Pons (tissue), 1 donor: ENCODE measurements at places on chromosomes 2 and 18.
A peak's percentile ranks its signal among the peaks of the same experiment; 100 is the strongest.

DNA sequence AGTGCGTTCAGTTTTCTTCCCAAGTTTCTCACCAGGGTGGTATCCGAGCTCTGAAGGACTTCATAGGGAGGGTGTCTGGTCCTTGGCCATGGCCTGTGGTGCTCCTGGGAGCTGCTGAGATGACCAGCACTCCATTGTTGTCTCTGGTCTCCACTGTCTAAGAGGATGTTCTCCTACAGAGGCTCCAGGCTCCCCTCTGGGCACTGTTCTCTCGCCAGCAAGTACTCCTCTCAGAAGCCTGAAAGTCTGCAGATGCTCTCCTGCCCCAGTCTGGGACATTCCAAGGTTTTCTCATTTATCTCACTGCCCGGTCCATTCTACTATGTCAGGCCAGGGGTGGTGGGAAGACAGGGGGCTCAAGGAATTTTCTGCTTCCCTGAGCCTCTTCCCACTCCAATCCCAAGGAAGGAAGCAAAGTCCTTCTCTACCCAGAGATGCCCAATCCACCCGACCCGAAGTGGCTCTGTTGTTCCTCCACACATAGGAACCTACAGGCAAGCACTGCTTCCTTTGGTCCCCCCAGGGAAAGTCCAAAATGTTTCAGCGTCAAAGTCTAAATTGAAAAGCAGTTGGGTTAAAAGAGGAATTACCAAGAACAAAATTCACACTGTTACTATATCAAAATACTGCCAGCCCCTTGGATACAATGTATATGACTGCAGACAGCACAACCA is 110.5 kb downstream of the GYPC start:
- DNase-seq: no peak

DNA sequence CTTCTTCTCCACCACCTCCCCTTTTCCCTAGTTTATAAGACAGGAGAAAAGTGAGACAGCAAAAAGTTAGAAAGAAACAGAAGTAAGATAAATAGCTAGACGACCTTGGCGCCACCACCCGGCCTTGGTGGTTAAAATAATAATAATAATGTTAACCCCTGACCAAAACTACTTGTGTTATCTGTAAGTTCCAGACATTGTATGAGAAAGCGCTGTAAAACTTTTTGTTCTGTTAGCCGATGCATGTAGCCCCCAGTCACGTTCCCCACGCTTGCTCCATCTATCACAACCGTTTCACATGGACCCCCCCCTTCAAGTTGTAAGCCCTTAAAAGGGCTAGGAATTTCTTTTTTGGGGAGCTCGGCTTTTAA is 1.5 kb upstream of the BUB1 start:
- DNase-seq: no peak

GRCh38 chr2:9774266-9774665 is 69.0 kb upstream of the TAF1B start:
- no peak for DNase-seq

DNA sequence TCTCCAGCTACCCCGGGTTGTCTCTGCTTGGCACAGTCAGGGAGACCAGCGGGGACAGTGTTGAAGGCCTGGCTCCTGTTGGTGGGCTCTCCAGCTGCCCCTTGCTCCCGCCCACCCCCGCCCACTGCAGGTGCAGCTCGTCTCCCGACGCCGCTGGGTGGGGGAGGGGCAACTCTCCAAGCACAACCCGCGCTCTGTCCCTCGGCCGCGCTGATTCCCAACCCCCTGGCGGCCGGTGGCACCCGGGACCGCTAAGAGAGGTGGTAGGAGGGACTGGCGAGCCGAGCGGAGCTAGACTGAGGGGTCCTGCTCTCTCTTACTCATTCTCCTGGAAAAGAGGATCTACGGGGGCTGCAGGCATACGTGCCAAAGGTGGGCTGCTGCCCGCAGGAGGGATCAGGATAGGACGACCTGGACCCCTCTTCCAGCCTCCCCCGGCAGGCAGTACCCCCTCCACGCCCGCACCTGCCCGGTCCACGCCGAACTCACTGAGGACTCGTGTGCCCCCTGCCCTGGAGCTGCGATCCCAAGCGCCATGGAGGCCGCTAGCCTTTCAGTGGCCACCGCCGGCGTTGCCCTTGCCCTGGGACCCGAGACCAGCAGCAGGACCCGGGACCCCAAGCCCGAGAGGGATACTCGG is 44.5 kb downstream of the DDX18 start:
- no peak for DNase-seq

DNA sequence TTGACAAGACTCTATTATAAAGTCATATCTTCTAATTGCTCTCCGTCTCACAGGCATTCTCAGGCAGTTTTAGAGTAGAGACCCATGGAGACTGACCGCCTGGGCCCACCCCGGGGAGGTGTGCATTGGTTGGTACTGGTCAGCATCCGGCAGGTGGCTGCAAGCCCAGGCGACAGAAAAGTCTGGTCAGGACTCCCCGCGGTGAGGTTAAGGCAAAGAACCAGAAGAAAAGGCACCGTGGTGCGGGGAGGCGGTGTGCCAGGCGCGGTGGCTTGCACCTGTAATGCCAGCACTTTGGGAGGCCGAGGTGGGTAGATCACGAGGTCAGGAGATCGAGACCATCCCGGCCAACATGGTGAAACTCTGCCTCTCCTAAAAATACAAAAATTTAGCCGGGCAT is 32.5 kb downstream of the AMER3 start:
- DNase-seq: no peak

DNA sequence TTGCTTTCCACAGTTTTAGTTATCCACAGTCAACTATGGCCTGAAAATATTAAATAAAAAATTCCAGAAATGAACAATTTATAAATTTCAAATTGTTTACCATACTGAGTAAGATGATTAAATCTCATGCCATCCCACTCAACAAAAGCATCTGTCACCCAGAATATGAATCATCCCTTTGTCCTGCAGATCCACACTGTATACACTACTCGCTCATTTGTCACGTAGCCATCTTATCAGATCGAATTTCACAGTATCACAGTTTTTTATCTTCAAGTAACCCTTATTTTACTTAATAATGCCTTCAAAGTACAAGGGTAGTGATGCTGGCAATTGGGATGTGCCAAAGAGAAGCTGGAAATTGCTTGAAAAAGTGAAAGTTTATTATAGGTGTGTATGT is 291.8 kb upstream of the LRATD1 start:
- no peak for DNase-seq

GRCh38 chr2:102172745-102173144 is 14.1 kb upstream of the IL1RL2 start:
- no peak for DNase-seq

- no peak for DNase-seq
These were observed 57.4 kb upstream of the LGALSL start for GRCh38 chr2:64396551-64396950.

DNA sequence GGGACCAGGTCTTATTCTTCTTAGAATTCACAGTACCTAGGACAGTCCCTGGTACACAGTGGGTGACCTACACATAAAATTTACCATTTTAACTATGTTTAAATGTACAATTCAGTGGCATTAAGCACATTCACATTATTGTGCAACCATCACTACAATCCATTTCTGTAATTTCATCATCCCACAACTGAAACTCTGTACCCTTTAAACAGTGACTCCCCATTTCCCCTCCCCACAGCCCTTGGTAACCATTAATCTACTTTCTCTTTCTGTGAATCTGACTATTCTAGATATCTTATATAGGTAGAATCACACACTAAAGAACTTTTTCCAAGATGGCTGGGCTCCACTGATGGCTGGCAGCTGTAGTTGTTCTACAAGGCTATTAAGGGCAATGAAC is 41.6 kb downstream of the GFPT1 start:
- no peak for DNase-seq

GRCh38 chr2:65525616-65526231 is 93.3 kb upstream of the SPRED2 start:
- DNase-seq: no peak

DNA sequence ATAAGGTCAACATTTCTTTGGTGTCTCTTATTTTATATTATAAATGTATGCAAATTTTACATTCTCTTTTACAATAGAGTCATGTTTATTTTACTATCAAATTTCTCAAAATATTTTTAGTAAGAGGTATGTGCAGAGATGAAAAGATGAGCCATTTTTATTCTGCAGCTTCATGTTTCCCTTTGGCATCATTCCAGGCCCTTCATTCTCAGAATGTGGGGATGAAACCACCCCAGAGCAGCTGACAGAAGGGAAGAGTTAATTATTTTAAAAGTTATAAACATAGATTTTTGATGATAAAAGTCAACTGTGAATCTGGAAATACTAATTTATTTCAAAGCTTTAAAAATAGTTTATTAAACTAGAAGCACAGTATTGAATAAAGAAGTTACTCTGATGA is 12.8 kb upstream of the FSHR start:
- no peak for DNase-seq

DNA sequence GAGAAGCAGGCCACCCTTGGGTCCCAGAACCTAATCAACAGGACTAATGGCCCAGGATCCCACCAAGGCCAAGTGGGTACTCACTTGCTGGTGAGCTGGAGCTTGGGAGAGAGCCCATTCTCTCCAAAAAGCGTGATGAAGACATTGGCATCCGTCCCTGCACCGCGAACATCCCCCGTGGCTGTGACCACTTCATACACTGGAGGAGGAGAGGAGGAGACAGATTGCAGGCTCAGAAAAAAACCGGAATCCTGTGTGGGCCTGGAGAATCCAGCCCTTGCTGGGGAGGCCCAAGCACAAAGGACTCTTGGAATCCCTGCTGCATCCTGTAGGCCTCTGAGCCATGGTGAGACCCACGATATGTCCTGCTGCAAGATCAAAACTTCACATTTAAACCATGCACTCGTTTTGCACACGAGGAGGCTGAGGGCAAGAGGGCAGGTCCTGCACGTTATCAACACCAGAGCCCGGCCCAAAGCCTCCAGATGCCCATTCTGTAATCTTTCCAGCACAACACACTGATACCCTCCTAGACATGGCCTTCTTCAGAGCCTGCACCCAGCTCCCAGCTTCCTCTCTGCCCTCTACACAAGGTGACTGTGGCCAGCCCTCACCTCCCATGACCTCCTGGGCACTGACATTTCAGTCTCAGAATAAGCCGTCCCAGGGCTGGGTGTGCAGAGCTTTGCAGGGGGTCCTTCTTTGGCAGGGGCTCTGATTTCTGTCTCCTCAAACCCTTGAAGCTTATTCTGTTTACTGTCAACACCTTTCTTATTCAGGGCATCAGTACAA is 7.8 kb downstream of the LOXHD1 start:
- no peak for DNase-seq

GRCh38 chr2:9238591-9239326 is 32.1 kb downstream of the ASAP2 start:
- no peak for DNase-seq

GRCh38 chr2:158484892-158485556 is 28.3 kb downstream of the PKP4 start:
- DNase-seq: peak; percentile 56

DNA sequence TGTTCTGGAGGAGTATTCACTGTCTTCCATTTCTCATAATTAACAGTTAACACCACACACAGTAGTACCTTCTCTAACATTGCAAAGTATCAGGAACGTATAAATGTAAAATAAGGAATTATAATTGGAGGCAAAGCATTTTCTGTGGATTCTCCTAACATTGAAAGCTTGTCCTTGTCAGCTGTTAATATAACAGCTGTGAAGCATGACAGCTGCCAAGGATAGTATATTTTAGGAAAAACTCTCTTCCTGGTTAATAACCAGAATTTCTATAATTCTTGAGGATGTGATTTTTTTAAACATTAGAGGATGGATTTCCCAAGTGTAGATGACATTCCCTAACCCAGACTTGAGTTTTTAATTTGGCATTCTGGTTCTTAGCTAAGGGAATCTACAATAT is 110.3 kb downstream of the EPC2 start:
- no peak for DNase-seq

GRCh38 chr2:202679980-202680379 is 45.2 kb downstream of the FAM117B start:
- DNase-seq: no peak

DNA sequence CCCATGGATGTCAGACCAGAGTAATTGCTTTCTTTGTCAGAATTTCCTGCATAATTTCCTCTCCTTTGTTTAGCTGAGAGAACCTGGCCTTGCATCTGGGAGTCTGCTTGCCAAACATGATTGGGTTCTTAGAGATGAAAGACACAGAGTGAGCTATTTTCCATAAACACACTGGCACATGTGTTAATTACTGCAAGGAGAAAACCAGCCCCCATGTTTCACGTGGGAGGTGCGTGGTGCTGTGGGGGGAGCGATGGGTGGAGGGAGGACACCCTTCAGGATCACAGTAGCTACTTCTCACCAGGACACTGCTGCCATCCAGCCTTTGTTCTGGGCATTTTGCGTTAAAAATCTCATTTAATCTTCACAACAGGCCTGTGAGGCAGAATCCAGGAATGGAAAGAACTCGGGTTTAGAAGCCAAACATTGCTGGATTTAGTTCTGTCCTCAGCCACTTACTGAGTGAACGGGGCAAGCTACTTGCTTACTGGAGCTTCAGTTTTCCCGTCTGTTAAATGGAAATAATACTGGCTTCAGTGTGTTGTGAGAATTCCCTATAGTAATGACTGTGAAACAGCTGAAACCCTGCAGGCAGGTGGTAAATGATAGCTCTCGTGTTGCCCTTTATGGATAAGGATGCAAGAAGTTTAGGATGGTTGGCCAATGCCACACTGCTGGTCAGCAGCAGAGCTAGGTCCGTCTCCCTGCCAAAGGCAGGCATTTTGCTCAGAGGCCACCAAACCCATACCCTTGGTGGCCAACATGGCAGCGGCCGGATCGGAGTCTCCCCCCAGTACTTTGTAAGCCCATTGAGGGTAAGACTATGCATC is 100.1 kb upstream of the ASAP2 start:
- DNase-seq: no peak

DNA sequence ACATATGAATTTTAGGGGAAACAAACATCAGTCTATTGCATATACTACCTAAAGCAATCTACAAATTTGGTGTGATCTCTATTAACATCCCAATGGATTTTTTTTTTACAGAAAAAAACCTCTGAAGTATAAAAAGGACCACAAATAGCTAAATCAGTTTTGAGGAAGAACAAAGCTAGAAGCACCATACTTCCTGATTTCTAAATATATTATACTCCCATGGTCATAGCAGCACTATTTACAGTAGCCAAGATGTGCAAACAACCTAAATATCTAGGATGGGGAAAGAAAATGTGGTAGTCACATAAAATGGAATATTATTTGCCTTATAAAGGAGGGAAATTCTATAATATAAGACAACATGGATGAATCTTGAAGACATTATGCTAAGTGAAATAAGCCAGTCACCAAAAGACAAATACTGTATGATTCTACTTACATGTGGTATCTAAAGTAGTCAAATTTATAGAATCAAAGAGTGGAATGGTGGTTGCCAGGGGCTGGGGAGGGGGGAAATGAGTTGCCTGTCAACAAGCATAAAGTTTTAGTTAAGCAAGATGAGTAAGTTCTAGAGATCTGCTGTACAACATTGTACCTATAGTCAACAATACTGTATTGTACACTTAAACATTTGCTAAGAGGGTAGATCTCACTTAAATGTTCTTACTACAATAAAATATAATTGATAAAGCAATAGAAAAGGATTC is 17.6 kb upstream of the CASP8 start:
- DNase-seq: no peak

GRCh38 chr2:145724311-145724898 is 1204.5 kb upstream of the ZEB2 start:
- no peak for DNase-seq
